ENCODE measurements at places on chromosomes 2 and 18.

DNA sequence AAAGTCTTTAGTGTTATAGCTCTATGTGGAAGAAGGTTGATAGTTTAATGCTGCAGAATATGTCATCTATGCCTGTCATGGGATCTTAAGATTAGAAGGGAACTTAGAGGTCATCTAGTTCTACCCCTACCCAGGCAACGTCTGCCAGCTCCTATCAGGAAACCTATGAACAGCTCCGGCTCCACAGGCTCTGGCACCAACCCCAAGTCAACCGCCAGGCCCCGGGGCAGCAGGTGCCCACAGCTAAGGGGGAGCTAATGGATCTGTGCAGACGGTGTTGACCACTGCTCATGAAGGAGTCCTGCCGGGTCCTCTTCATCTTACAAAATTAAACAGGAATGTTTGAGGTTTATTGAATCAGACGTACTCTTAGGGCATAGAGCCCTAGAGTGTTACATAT lies 440.8 kb upstream of the KLHL29 start:
- DNase-seq: no peak

GRCh38 chr2:45836316-45836715 lies 184.8 kb downstream of the PRKCE start:
- no peak for DNase-seq

DNA sequence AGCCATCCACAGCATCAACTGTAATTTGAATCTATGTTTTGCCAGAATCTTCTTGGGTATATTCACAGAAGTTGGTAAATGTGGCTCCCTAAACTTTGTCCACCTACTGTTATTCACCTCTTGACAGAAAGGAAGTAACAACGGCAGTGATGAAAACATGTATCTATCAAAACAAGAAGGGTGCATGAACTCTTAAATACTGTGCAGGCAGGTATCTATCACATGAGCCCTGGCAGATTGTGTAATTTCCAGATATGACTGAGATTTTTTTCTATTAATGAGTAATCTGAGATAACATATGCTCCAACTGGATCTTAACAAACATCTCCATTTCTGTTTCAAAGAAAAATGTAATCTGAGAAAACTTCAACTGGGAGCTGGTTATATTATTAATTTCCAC lies 36.6 kb downstream of the SFT2D3 start:
- DNase-seq: no peak

GRCh38 chr2:46554397-46554796 lies 75.0 kb downstream of the TMEM247 start:
- DNase-seq: no peak

DNA sequence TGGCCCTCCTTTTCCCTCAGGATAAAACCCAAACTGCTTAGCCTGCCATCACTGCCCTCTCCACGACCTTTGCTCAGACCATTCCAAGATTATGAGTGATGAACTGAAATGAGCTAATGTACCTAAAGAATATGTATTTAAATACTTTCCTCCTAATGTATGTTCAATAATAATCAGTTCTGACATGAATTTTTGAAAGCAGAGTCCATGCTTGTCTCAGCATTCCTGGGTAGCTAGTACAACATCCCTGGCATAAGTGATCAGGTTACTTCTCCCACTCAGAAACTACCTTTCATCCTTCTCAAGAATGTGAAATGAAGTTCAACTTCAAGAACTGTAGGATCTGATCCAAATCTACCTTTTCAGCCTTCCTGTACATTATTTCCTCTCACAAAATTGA lies 103.6 kb downstream of the UNC80 start:
- no peak for DNase-seq
